ENCODE measurements at places on chromosomes 1 and 21.
A peak's percentile ranks its signal among the peaks of the same experiment; 100 is the strongest.

- DNase-seq: no peak
Measured at GRCh38 chr1:7535016-7535415, 236.1 kb upstream of the VAMP3 start.

GRCh38 chr1:170558731-170559130 is 26.8 kb downstream of the GORAB start:
- DNase-seq: no peak

GRCh38 chr21:35940074-35940927 is 120.0 kb downstream of the SETD4 start:
- DNase-seq: peak; percentile 33

DNA sequence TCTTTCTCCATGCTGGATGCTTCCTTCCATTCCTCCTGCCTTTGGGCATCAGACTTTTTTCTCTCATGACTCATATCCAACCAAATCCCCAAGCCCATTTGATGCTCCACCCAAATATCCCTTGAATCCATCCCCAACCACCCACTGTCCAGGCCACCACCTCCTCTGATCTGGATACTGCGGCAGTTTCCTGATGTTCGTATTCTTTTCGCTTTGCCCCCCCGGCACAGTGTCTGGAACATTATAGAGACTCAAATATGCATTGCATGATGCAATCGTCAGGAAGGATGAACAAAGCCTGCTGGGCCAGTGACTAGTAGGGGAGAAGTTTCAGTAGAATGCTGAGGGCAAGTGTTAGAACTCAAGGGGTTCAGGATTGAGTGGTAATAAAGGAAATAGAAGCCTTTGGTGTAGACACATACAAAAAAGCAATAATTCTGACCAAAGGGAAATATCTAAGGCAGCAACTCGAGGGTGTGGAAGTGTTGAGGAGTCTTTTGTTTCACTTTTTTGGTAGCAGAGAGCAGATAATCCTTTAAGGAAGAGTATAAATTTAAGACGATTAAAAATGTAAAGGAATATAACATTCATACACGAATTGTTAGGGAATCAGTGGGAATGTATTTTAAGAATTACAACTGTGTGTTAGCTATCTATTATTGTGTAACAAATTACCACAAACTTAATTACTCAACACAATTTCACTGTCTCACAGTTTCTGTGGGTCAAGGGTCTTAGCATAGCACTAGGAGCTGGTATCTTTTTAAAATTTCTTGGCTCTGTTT is 7.5 kb downstream of the S100A11 start:
- DNase-seq: no peak

GRCh38 chr21:37865156-37865555 is 51.1 kb downstream of the KCNJ6 start:
- DNase-seq: no peak

- DNase-seq: no peak
Measured at GRCh38 chr1:227869279-227869842, 53.9 kb downstream of the PRSS38 start.

DNA sequence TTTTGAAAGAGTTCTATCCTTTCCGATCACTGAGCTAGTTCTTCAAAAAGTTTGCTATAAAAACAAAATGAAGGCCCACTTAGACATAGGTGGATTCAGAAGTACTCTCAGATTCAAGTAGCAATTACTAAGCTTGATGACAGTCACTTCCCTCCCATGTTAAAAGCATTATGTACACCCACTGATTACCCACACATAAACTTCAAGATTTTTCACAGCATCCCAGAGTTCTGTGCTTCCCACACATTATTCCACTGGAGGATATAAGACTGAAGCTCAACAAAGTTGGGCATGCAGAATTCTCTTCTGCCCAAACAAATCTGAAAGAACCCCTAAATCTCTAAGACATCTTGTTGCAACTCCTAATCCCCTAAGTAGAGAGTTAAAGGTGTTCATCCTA is 29.5 kb downstream of the VAMP4 start:
- DNase-seq: no peak

GRCh38 chr1:3712573-3713535 is 39.4 kb upstream of the CCDC27 start:
- peak; percentile 83 for DNase-seq

DNA sequence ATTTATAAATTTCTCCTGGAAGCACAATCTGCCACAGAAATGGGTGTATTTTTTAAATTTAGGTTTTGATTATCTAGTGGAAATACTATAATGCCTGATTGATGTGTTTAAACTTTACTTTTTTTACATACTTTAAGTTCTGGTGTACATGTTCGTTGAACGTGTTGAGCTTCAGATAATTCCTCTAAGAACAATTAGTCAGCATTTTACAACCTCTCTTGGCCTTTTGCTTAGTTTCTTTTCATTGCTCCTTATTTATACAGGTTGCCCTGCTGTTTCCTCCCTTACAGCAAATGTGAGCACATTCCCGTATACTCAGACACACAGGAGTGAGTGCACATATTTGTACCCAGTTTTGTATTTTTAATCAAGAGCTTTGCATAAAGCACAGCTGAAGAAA is 1038.9 kb downstream of the BRINP3 start:
- no peak for DNase-seq

- no peak for DNase-seq
Measured at GRCh38 chr1:236124965-236125364, 17.4 kb upstream of the GPR137B start.

GRCh38 chr1:153728305-153729066 is 636 bp downstream of the INTS3 start:
- peak; percentile 44 for DNase-seq

DNA sequence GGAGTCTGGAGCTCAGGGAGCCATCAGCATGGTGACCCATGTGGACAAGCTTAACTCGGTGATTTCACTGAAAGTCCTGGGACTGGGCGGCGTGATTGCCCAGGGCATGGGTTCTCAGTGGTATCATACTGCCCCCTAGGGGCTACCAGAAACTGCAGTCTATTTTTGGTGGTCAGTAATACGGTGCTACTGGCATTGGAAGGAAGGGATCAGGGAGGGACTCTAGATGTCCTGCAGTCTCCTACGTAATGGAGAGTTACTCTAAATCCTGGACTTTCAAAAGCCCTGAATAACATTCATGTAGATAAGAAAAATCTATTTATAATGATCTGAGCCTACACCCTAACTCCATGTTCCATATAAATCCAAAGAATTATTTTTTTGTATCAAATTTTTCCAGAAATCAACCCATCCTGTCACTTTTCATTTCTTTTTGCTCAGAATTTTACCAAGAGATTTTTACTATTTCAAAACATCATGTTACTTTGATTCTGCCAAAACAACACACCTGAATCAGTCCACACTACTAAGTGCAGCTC is 37.3 kb downstream of the PABPC4 start:
- DNase-seq: peak; percentile 51

DNA sequence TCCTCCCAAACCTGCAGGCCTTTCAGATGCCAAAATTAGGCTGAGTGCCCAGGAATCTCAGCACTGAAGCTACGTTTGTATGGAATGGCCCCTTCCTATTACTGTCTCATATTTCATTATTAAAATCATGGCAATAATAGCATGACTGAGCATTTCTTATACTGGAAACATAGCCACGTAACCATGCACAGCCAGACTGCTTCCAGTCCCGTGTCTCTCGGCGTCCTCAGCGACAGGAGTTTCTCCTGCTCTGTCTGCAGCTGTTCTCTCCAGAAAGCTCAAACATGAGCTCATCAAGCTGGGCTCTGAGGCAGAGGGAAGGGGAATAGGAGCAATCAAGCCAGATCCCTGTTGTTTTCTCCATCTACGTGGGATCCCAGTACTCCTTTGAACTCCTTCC is 104.0 kb downstream of the CDC7 start:
- DNase-seq: no peak

- no peak for DNase-seq
Measured at GRCh38 chr1:199720496-199720895, 307.0 kb upstream of the NR5A2 start.

Data from anterior cingulate cortex (tissue), 58 donors.